ENCODE measurements at places on chromosomes 1 and 21.

GRCh38 chr1:54808443-54809207 is 7.5 kb upstream of the TTC22 start:
- no peak for DNase-seq

DNA sequence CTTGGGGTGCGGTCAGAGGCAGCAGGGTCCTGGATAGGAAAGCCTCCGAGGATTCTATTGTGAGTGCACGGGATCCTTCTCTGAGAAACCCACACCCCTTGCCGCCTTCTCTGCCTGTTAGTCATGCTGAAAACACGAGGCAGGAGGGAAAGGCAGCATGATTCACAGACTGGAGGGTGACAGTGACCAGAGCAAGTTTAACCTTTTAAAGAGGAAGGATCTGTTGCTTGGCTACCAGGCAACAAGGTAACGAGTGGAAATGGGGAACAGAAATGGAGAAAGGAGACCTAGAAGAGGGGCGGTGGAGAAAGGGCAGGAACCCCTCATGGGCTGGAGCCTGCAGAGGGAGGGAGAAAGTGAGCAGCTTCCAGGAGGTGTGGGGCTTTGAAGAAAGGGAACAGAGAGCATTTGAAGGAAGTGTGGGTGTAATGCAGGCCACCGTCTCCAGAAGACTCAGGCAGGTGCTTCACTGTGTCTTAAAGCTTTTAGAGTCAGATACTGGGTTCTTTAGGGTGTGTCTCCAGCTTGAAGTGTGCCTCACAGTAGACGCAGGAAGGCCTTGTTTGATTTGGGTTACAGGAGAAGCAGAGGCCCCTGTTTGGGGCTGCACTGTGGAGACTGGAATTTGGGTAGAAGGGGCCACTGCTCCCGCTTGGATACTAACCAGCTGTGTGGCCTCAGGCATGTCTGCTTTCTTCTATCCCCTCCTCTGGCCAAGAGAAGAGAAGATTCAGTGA is 19.1 kb downstream of the OPTC start:
- DNase-seq = no peak

GRCh38 chr1:94324178-94324544 is 86.8 kb upstream of the ARHGAP29 start:
- DNase-seq = no peak

- no peak for DNase-seq
Observed at GRCh38 chr1:30321246-30321910, 402.0 kb downstream of the MATN1 start.

DNA sequence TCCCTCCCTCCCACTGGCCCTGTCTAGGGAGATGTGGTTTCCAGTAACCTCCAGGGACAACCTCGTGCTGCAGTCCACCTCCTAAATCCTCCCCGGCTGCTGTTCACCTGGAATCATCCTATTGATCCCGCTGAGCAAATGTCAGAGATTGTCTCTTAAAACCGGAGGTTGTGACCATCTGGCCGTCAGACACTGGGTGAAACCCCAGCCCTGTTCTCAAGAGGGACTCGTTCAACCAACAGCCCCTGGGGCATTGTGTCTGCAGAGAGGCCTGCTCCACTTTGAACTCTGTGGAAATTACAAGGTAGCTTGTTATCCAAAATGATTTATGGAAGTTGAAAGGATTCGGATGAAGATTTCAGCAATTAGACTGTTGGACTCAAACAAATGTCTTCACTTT is 498.0 kb downstream of the MATN1 start:
- no peak for DNase-seq

GRCh38 chr21:31855180-31855579 is 17.6 kb upstream of the HUNK start:
- no peak for DNase-seq

DNA sequence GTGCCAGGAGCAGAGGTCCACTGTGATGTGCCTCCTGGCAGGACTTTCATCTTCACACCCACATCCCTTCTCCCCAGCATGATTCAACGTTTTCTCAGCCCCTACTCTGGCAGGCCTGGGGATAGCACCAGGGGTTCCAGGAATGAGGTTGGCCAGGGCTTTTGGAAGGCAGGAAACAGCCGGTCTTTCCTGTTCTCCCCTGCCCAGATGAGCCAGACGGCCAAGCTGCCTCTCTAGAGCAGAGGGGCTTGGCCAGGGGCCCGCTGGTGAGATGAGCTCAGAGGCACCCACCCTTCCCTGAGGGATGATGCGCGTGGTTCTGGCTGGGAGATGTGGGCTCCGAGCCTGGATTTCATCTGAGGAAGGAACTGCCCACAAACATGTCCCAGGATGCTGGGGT is 4.3 kb upstream of the MFAP2 start:
- DNase-seq = no peak

- DNase-seq = no peak
Observed at GRCh38 chr1:58885998-58886397, 102.2 kb upstream of the JUN start.

GRCh38 chr1:20698195-20698910 is 19.5 kb downstream of the KIF17 start:
- DNase-seq = no peak
